ENCODE measurements at places on chromosomes 16 and 17. TPM values are rescaled to one million over a fixed set of nuclear protein-coding genes. Genes with fewer than 3 reads are reported as not detected.

- DNase-seq: no peak
Observed at GRCh38 chr17:13120864-13121263, 103.0 kb upstream of the ELAC2 start.

DNA sequence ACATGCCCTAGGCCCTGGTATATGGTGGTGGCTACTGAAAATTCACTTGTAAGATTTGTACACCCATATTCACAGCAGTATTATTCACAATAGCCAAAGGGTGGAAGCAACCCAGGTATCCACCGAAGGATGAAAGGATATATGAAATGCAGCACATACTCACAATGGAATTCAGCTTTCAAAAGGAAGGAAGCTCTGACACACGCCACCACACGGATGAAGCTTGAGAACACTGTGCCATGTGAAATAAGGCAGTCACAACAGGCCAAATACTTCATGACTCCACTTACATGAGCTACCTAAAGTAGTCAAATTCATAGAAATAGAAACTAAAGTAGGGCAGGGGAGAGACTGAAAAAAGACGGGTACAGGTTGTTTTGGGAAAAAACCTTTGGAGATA is 2.9 kb downstream of the XPO6 start:
- DNase-seq: no peak

The CACNG3 gene
- not detected for total RNA-seq

The NLRC3 gene
- total RNA-seq: not detected

Data from PC-3 (cell line).